ENCODE measurements at places on chromosomes 11 and 22. TPM values are rescaled to one million over a fixed set of nuclear protein-coding genes. Genes with fewer than 3 reads are reported as not detected.

Gene FAM83F
- polyA plus RNA-seq = 17.4 TPM

Gene RASGRP2
- polyA plus RNA-seq = 3.7 TPM

Gene SAA2
- 4.9 TPM for polyA plus RNA-seq

Gene RIMBP3C
- polyA plus RNA-seq = 0.04 TPM

Gene CSRP3
- polyA plus RNA-seq = 1.3 TPM

Gene IGF2
- 0.81 TPM for polyA plus RNA-seq

Gene PACSIN2
- 53.3 TPM for polyA plus RNA-seq

Gene CARD10
- 48.2 TPM for polyA plus RNA-seq

Gene TREH
- polyA plus RNA-seq = 64.0 TPM

Gene KCNA4
- polyA plus RNA-seq = not detected

Gene PANX3
- not detected for polyA plus RNA-seq

Data from small intestine (tissue), 16 donors.